ENCODE measurements at places on chromosomes 12 and 14.

DNA sequence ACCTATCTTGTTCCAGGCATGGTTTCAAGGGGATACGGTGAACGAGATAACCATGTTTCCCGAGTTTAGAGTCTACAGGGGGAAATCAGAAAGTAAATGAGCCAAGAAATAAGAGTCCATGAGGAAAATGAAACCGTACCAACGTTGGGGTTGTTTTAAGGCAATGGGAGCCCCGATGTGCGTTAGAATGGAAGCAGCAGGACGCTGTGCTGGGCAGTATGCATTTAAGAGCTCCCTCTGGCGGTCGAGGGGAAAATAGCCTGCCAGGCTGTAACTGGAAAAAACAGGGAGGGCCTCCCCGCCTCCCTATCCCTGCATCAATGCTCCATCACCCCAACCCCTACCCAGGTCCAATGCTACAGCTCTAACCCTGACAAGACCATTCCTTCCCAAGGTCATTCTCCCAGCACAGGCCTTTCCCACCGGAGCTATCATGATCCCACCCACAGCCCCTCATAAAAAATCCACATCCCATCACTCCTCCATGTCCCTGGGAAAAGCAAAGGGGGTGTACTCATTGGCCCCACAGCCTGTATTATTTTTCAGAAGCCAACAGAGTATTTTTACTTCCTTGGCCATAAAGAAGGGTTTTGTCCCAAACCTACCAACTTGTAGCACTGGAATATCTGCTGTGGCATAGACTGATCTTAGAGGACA lies 226.3 kb upstream of the NOS1 start:
- no peak for DNase-seq

- DNase-seq, result no peak
Observed at GRCh38 chr12:106120519-106121105, 18.1 kb downstream of the NUAK1 start.

GRCh38 chr12:57679697-57680096 lies 14.2 kb upstream of the OS9 start:
- no peak for DNase-seq

- no peak for DNase-seq
Observed at GRCh38 chr14:77309131-77309530, 11.6 kb downstream of the POMT2 start.

DNA sequence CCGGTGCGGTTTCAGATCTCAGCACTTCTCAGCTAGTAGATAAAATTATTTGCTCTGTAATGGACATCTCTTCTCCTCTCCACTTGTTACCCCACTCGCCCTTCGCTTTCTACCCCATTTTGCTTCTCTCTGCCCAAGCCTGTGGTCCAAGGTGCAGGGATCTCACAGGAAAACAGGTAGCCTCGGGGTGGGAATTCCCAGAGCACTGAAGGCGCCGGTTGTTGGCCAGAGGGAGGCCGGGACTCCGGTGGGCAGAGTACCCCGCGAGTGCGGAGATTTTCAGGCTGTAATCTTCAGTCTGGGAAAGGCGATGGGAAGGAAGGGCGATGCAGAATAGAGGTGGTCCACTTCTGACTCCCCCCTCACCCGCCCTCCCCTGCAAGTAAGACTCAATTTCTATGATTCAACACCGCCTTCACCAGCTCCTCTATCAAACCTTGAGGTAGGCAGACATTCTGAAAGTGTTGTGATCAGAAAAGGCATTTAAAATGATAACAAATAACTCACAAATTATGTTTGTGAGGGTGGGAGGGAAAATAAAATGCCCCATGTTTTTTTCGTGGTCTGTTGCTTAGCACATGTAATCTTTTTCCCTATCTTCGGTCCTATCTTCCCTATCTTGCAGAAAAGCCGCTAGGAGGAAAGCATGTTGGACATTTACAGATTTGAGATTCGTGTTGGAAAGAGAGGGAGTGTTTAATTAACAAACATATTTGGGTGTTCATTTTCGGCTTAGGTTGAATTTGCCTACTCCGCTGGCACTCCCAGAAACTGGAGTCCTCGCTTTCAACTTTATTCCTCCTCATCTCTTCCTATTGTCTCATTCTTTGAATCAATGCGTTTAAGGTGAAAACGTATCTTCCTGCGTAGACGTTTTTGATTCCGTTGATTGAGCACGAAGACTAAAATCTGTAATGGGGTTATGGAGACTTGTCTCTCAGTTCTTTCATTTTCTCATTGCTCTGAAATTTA lies 8.5 kb downstream of the FOXG1 start:
- DNase-seq, result no peak

GRCh38 chr14:95664066-95664465 lies 22.2 kb upstream of the TCL1B start:
- DNase-seq, result no peak

- DNase-seq, result no peak
Observed at GRCh38 chr12:90729736-90730135, 225.2 kb downstream of the CCER1 start.

- no peak for DNase-seq
Observed at GRCh38 chr14:65552724-65553123, 140.2 kb downstream of the FUT8 start.

DNA sequence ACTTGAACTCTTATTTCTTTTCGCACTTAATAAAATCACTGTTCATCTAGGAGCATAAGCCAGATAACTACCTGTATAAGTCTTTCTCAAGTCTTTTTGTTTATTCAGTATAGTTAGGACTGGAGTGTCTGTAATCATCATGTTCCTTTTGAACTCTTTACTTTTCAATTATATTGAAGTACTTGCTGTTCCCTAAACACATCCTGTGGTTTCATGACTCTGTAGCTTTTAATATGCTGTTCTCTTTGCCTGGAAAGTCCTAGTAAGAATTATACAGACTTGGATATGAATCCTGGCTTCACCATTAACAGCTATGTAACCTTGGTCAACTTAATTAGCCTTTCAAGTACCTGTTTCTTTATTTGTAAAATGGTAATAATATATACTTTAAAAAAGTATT lies 88.2 kb downstream of the CCDC91 start:
- DNase-seq, result no peak

DNA sequence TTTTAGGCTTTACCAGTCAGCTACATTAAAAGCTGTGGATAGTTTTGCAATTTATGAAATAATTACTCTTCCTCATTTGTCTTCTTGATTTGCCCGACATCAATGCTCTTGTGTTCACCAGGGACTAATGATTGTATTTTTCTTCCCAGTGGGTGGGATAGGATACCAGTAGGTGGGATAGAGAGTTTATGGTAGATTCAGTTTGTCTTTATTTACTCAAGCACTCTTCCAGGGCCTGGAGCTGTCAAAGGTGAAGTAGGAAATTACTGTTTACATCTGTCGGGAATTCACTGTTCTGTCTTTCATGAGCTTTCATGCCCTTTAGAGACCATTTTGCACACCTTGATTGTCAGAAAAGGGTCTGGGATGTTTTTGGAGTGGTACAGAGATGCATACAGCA lies 36.6 kb downstream of the ETV6 start:
- DNase-seq, result no peak

- DNase-seq, result no peak
Observed at GRCh38 chr12:92000597-92000996, 145.0 kb downstream of the BTG1 start.

- no peak for DNase-seq
Observed at GRCh38 chr14:32820682-32821081, 118.0 kb upstream of the NPAS3 start.

GRCh38 chr14:68143341-68143841 lies 323.8 kb downstream of the RAD51B start:
- DNase-seq, result peak; percentile 73

- no peak for DNase-seq
Observed at GRCh38 chr12:89185181-89185580, 167.1 kb downstream of the DUSP6 start.

DNA sequence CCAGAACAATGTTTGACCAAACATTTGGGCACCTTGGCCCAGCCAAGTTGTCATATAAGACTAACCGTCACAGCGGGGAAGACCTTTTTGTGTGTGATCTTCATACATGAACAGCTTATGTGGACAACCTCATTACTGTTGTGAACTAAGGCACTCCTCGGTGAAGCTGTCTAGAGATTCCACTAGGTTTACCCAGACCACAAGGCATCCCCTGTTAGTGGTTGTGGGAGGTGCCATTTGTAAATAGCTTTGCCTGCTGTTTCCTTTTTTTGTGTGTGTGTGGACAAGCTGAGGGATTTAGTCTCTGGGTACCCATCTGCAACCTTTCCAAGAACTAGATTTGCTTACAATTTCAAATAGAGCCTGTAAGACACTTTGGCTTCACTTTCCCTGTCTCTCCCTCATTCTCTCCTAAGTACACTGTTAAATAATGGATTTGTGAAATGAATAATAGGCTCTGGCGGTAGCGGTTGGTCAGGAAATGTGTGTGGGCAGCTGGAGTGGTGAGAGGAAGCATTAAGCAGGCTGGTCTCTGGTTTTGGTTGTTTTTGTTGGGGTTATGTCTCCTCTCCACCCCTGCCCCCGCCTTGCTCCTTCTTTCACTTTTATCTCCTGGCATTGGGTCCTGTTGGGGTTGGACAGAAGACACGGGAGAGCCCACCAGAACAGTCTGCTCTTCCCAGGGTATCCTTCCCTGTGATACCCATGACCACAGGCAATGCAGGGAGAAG lies 727.6 kb downstream of the VRK1 start:
- no peak for DNase-seq

GRCh38 chr14:42703501-42703900 lies 1096.8 kb downstream of the LRFN5 start:
- no peak for DNase-seq

GRCh38 chr14:75273272-75274049 lies 5.2 kb upstream of the FOS start:
- DNase-seq, result no peak

DNA sequence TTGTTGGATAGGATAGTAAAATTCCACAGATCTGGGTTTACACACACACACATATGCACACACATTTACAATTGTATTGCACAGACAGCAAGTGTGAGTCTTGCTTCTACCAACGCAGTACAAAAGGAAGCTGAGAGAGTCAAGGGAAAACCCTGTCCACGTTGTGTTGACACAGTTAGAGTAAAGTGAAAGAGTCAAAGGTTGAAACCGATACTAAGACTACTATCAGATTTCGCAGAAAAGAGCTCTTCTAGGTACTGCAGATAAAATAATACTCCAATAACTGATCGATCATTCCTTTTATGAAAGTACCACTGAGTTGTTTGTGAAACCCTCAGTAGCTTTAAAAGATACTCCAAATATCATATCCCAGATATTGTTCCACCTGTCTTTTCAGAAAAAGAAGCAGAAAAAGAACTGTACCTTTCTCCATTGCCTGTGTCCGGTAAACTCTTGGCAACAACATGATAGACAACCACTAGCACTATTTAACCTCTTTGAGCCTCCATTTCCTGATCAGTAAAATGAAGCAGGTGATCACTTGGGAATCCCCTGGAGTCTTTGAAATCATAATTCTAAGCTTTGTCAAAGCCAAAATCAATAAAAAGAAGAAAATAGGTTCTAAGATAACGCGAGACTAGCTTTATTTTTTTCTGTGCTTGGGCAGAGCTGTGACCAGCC lies 224.6 kb upstream of the FOXN3 start:
- DNase-seq, result no peak

DNA sequence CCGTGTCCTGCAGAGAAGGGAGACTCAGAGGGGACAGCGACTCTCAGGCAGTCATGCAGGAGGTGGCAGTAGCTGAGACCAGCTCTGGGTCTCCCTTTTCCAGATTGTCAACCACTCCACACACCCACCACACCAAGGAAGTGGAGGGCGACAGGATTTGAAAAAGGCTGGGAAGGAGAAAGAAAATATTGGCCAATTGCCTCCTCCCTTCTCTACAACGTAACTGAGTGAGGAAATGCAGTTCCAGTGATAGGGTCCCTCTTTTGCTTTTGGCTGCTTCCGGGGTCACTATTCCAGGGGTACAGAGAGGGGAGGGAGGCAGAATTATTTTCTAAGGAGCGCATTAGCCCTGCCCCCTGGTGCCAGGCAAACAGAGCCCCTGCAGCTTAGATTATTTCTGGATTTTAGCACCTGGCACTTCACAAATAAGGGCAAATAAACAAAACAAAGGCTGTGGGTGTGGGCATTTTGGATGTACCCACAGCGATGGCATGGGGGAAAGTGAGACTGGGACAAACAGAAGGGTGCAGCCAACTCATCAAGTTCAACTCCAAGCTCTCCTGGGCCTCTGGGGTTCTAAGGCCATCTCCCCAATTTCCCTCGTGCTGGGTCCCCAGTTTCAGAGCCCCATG lies 20.4 kb downstream of the ASB2 start:
- DNase-seq, result no peak

DNA sequence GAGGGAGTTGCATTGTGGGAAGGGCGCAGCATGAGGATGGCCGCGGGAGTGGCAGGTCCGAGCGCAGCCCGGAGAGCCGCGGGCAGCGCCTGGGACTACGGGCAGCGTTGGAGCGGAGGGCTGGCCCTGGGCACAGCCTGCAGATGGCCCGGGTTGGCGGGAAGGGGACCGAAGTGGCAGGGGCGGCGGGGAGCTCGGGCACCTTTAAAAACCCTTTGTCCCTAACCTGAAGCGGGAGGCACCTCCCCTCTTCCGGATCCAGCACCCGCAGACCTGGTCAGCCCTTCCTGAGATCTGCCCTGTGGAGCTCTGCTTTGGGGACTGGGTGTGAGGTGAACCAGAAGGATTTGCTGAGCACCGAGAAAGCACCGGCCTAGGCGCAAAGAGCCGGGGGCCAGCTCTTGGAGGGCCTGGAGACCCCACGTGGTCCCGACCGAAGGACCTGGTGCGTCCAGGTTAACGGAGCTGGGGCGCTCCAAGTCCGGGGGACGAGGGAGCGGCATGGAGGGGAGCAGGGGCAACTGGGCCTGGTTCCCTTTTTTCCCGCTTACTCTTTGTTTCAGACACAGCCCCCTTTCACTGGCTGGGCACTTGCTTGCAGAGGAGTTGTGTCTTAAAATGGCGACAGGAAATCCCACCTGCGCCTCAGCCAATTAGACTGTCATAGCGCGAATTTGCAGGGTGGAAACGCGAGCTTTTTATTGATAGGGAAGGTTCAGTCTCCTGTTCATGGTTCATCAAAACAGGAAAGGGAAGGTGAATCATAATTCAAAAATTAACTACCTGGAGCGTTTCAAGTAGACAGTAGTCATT lies 792 bp upstream of the SLC38A1 start:
- DNase-seq, result no peak

- DNase-seq, result no peak
Observed at GRCh38 chr14:102901633-102902032, 20.8 kb upstream of the AMN start.

GRCh38 chr12:93676408-93677194 lies 574 bp upstream of the CRADD start:
- no peak for DNase-seq

- DNase-seq, result no peak
Observed at GRCh38 chr14:79643132-79643531, 568.2 kb downstream of the DIO2 start.

DNA sequence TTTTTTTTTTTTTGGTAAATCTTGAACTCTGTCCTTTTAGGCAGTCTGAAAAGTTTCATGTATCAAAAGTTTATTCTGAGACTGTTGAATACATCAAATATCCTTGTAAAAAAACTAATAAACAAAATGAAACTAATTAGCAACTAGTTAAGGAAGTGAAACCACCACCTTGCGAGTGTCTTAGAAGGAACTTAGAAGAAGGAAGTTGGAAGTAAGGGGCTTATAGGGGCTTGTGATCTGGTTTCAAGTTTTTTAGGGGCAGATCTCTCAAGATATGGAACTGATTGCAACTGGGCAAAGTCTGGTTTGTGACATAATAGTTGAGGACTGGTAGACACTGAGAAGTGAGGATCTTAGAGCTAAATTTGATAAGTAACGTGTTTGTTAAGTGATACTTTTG lies 748.8 kb downstream of the C12orf50 start:
- DNase-seq, result no peak

- DNase-seq, result no peak
Observed at GRCh38 chr12:71576496-71576895, 87.2 kb downstream of the ZFC3H1 start.

- peak; percentile 58 for DNase-seq
Observed at GRCh38 chr14:31441273-31442111, 15.8 kb downstream of the DTD2 start.

Data from GM04503 (cell line).